ENCODE measurements at places on chromosomes 13 and 19.

DNA sequence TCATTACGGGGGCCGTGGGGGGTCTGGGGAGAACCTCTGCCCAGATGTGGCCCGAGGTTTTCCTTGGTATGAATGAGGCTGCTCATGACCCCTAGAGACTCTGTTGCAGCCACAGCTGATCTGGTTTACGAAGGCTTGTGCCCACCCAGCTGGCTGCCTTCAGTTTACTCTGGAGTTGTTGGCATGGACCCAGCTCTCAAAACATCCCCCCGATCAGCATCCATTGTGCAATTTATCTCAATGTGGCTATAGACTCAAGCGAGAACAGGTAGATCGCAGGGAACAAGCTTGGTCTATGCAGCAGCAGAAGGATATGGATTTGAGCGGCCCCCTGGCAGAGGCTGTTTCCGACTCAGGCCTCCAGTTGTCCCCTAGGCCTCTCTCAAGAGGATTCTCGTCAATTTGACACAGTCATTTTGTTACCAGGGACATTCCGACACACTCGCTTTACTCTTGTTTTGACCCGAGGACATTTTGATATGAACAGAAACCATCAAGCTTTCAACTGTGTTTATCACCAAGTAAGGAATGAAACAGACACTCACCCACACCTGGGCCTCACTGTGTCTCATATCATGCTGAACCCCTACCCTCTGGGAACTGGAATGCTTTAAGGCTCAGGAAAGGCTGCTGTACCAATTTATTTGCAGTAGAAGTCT is 161.5 kb downstream of the KATNAL1 start:
- DNase-seq: no peak

DNA sequence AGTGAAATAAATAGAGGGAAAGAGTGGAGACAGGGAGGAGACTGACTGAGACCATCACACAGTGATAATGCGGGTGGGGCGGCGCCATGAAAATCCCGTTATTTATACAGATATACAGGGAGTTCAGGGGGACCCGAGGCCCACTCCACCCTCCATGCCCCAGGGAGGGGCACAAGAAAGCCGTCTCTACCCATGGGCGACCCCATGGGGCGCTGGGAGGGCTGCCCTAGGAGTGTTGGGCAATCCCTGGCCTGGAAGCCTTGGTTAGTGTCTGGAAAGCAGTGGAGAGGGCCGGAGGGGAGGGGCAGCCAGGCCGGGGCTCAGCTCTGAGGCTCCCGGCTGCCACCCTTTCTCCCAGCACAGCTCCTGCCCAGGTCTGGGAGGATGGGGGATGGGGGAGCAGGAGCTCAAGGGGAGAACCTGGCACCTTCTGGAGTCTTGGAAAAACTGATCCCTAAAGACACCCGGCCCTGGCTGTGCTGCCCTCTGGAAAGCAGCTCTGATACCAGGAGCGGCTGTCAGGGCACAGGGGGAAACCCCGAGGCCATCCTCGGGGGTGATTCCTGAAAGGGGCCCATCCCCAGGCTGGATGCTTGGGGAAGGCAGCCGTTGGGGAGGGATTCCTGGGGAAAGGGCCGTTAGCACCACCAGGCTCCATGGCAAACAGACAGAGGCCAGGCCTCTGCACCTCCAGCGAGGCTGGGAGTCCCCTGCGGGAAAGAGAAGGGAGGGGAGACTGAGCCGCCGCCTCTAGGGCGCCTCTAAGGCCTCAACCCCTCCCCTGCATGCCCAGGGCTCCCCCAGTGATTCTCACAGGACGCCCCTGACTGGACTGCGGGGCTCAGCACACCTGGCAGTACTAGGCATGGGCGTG is 3.0 kb upstream of the PRKD2 start:
- no peak for DNase-seq

- peak; percentile 25 for DNase-seq
Observed at GRCh38 chr13:39036212-39036611, 1.7 kb downstream of the PROSER1 start.

DNA sequence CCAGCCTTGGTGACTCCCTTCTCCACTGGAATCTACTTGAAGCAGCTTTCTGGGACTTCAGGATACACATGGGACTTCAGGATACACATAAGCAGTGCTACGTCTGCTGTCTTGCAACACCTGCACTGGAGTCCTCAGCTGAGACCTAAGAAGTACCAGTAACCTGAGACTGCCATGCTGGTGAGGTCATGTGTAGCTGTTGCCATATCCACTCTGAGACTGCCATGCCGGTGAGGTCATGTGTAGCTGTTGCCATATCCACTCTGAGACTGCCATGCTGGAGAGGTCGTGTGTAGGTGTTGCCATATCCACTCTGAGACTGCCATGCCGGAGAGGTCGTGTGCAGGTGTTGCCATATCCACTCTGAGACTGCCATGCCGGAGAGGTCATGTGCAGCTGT is 937.9 kb downstream of the EFNB2 start:
- DNase-seq: no peak

DNA sequence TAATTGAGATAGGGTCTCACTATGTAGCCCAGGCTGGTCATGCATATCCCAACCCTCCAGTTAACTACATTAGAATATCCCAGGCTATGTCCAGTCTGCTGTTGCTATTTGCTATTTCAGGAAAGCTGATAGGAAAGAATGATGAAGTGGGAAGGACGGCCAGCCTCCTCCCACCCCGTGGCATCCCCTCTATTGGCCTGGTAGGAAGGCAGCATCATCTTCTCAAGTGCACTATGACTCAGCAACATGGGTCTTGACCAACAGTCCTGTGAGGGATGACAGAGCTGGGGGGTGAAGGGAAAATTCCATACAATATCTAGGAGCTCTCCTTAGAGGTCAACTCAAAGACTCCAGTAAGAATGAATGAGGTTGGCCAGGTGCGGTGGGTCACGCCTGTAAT is 48.0 kb upstream of the ABCC4 start:
- DNase-seq: no peak

DNA sequence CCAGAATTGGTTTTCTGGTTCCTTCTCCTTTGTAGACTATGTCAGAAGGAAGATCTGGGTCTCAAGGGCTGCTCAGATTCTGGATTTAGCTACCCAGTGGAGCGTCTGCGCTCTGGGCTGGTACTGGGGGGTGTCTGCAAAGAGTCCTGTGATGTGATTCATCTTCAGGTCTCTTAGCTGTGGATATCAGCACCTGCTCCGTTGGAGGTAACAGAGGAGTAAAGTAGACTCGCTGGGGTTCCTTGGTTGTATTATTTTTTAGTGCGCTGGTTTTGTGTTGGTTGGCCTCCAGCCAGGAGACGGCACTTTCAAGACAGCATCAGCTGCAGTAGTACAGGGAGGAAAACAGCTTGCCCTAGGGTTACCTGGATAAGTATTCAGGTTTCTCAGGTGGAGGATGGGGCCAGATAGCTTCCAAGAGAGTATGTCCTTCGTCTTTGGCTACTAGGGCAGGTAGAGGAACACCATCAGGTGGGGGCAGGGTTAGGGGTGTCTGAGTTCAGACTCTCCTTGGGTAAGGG is 10.4 kb upstream of the KLK15 start:
- no peak for DNase-seq

DNA sequence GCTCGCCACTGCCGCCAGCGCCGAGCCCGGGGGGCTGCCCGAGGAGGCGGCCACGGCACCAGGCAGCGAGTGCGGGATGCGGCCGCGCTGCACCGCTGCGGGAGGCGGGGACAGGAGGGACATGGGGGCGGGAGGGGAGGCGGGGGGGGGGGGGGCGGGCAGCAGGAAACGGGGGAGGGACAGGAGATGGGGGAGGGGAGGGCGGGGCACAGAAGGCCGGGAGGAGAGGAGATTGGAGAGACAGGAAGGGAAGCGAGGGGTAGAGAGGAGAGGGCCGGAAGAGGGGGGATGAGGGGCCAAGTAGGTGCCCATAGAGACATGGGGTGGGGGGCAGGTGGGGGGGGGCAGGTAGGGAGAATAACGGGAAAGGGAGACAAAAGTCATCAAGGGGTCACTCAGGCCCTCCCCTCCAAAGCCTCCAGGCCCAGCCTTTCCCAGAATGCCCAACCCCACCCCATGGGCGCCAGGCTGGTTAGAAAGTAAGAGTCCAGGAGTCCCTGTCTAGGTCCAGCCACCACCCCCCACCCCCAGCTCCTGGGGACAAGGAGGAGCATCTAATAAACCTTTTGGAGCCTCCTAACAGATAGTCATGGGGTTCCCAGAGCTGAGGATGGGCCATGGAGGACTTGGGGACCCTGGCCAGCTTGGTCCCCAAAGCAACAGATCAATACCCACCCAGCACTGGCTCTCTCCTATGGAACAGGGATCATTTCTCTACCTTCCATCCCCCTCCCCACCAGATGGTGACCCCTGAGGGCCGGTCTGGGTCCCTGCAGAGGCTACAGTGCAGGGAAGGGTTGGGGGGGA is 9.5 kb downstream of the NR2F6 start:
- DNase-seq: no peak

GRCh38 chr13:54092686-54093085 is 1064.1 kb downstream of the OLFM4 start:
- no peak for DNase-seq

DNA sequence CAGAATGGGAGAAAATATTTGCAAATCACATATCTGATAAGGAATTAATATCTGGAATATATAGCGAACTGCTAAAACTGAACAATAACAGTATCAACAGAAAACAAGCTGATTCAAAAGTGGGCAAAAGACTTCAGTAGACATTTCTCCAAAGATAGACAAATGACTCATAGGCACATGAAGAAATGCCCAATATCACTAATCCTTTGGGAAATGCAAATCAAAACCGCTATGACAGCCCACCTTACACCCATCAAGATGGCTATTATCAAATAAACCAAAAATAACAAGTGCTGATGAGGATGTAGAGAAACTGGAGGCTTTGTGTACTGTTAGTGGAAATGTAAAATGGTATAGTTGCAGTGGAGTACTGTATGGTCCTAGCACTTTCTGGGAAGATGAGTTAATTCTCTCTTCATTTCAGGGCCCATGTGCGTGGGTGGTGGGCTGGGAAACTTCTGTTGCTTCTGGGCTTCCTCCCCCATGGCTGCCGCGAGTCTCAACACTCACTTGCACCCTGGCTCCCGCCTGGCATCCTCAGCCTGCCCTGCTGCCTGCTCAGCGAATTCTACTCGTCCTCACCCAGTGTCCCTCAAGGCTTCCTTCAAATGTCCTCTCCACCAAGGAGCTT is 12.4 kb upstream of the GJA3 start:
- no peak for DNase-seq

- DNase-seq: peak; percentile 89
Observed at GRCh38 chr19:39126312-39127187, 964 bp downstream of the PAK4 start.

- DNase-seq: no peak
Observed at GRCh38 chr19:49874503-49875157, 2.5 kb downstream of the AKT1S1 start.

GRCh38 chr13:24694907-24695306 is 14.7 kb downstream of the ATP12A start:
- no peak for DNase-seq

DNA sequence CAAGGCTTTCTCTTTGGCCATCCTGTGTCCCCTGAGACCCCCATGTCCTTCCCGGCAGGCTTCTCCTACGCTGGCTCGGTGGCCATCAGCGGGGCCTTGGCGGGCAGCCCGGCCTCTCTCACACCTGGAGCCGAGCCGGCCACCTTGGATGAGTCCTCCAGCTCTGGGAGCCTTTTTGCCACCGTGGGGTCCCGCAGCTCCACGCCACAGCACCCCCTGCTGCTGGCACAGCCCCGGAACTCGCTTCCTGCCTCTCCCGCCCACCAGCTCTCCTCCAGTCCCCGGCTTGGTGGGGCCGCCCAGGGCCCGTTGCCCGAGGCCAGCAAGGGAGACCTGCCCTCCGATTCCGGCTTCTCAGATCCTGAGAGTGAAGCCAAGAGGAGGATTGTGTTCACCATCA is 14.2 kb downstream of the PLEKHJ1 start:
- no peak for DNase-seq

DNA sequence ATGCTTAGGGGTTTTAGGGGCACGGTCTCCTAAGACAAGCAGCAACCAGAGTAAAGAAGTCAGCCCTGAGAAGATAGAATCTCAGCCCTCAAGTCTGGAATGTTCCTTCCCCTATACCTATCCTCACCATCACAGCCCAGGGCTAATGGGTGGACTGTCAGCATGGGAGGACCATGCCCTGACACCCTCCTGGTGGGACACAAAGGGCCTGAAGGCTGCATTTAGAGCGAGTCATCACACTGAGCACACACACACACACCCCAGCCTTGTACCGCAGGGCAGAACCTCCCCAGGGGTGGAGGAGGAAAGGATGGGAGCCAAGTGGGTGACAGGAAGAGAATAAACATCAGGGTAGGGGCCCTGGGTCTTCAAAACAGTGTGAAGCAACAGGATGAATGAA is 174.8 kb upstream of the SERP2 start:
- no peak for DNase-seq

- DNase-seq: no peak
Observed at GRCh38 chr13:35894636-35895035, 236.5 kb downstream of the DCLK1 start.

DNA sequence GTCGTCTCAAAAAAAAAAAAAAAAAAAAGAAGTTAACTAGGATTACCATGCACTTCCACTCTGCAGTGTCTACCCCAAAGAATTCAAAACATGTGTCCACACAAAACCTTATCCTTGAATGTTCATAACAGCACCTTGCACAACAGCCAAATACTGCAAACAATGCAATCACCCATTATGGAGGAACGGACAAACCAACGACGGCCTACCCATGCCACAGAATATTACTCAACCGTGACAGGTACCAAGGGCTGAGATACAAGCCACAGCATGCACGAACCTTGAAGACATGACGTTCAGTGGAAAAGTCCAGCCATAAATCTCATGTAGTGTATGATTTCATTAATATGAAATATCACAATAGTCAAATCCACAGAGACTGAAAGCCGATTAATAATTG is 3.0 kb upstream of the SHISA7 start:
- peak; percentile 49 for DNase-seq

- no peak for DNase-seq
Observed at GRCh38 chr19:3142781-3143337, 7.0 kb downstream of the GNA15 start.

Measured in HepG2 (cell line).